Right renal cortex interstitium (tissue), 3 donors: ENCODE measurements at places on chromosomes 6 and 20.

- DNase-seq = no peak
These were observed at the start of the genes PGM3 and RWDD2A for GRCh38 chr6:83192871-83193746. Gene PGM3 (minus strand): TSS chr6:83193265. CDS start chr6:83191012, 2,253 bp downstream. Gene RWDD2A (plus strand): TSS chr6:83193357. CDS start chr6:83194452, 1,095 bp downstream.

GRCh38 chr6:3617192-3617631, 134.3 kb downstream of the PXDC1 start:
- DNase-seq = no peak

DNA sequence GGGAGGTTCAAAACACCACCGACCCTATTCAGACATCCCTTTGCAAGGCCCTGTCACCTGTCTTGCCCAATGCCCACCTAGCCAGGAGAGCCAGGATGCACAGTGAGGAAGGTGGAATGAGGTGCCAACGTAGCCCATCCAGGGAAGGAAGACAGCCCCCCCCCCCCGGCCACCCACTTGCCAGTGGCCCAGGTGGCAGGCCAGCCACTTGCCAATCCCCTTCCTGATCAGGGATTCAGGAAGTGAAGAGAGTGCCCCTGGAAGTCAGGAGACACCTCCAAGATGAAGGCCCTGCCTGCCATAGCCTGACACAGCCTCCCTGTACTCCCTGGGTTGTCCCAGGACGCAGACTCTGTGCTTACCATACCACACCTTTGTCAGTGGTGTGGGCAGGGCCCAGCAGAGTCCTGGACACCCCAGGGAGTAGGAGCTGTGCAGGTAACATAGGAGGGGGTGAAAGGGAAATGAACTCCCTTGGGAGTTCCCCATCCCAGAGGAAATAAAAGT, 54.7 kb downstream of the MRPL14 start:
- no peak for DNase-seq

GRCh38 chr6:168520233-168520632, 79.2 kb downstream of the SMOC2 start:
- DNase-seq = no peak

DNA sequence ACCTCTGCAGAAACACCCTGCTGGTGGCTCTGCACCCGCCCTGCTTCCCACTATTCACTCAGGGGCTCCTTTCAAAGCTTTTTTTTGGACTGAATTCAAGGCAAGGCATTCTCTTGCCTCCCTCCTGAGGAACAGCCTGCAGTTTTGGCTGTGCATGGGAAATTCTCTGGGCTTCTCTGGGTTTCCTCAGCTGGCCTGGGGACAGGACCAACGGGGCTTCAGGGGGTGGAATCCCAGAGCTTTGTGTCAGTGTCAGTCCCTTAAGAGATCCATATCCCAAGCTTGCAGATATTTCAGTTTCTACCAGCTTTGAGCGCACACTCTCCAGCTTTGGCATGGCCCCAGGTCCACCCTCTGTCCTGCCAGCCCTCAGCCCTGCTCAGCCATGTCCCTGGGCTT, 2.0 kb downstream of the SCRT2 start:
- no peak for DNase-seq

DNA sequence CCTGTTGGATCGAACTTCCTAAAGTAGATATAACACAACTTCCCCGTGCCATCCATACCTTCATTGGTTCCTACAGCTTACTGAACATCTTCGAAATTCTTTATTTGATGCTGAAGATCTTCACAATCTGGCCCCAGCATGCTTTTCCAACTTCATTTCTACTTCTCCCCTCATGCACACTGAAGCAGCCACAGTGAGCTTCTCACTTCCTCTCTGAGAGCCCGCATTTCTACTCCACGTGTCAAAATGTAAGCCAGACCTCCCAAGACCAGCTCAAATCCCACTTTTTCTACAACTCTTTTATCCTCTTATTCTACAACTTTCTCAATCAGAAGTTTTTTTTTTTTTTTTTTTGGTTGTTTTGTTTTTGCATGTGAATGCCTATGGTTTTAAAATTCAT, 254.7 kb downstream of the GMPR start:
- no peak for DNase-seq

GRCh38 chr6:159430323-159430722, 261.1 kb downstream of the FNDC1 start:
- DNase-seq = no peak

DNA sequence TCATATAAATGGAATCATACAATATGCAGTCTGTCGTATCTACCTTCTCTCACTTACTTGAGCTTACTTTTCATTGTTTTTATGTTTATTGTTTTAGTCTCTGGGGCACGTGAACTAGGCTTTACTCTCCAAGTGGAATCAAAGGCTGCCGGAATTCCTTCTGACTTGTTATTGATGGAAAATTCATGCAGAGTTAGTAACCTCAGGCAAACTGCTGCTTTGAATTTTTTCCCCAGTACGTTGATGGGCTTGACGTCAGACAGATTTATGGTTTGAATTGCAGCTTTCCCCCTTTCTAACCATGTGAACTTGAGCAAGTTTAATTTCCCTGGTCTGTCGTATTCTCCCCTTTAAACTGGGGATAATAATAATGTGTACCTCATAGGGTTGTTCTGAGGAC, 68.6 kb downstream of the ZDHHC14 start:
- DNase-seq = no peak

DNA sequence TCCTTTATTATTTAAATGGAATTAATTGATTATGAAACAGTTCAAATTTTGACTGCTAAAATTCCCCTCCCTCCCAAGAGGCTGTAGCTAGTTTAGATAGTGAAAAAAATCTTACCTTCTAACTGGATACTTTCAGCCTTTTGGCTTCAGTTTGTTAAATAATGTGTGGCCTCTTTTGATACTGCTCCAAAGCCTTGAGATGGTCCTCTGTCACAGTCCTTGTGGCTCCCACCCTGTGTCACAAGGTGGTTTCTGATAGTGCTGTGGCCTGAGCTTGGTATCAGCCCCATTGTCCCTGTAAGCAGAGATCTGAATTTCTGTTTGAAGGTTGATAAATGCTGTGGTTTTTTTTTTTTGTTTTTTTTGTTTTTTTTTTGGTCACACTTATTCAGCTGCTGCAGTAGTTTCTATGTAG, 20.8 kb downstream of the PANK2 start:
- DNase-seq = no peak

GRCh38 chr6:123398072-123398471, 238.7 kb downstream of the TRDN start:
- DNase-seq = no peak

DNA sequence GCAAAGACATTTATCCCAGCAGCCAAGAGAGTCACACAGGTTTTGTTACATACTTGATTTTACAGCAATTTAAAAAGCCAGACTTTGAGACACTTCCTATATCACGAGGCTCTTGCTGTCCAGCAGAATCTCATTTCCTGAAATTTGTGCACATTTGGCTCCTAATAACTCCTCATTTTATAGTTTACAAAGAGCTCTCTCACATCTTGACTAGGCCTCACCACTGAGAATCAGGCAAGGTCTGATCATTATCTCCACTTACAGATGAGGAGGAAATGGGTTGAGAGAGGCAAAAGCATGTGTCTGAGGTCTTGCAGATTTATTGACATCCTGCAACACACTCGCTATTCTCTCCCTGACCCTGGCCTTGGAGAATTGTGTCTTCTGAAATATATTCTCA, 426.8 kb downstream of the MAFB start:
- no peak for DNase-seq

DNA sequence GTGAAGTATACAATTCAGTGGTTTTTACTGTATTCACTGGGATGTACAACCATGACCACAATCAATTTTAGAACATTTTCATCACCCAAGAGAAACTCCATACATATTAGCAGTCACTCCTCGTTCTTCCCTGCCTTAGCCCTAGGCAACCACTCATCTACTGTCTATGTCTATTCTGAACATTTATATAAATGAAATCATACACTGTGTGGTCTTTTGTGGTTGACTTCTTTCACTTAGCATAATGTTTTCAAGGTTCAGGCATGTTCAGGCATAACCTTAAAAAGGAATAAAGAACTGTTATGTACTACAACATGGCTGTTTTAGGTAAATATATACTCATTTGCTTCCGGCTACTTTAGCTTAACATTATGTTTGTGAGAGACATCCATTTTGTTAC, 37.3 kb downstream of the BLTP3A start:
- no peak for DNase-seq

- no peak for DNase-seq
These were observed 249.4 kb downstream of the ATXN1 start for GRCh38 chr6:16511723-16512489.

DNA sequence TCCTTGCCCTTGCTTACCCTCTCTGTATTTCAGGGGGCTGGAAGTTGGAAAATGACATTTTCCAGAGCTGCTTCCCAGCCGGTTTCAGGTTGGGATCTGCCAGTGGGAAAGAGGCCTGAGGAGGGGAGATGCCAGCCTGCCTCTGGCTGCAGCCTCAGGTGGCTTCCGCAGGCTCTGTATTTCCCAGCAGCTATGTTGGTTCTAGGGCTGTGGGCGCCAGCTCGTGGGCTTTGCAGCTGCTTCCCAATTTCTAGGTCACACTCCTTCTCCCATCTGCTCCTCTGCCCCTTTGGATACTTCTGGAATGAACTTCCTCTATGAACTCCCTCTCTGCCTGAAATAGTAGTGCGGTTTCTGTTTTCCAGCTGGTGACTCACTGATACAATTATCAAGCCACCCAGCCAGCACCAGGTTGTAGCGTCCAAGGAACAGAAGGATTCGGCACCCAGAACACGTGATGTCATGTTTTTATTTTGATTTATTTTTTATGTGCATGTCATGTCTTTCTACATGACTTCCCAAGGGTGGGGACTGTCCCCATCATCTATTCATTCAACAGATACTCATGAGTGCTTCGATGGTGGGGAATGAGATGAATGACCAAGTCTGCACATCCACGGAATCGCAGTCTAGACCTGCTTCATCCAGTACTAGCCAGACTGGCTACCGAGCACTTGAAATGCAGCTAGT, 38.0 kb downstream of the TGM2 start:
- DNase-seq = no peak

- no peak for DNase-seq
These were observed 1.2 kb upstream of the RIPOR3 start for GRCh38 chr20:50692552-50692933.

DNA sequence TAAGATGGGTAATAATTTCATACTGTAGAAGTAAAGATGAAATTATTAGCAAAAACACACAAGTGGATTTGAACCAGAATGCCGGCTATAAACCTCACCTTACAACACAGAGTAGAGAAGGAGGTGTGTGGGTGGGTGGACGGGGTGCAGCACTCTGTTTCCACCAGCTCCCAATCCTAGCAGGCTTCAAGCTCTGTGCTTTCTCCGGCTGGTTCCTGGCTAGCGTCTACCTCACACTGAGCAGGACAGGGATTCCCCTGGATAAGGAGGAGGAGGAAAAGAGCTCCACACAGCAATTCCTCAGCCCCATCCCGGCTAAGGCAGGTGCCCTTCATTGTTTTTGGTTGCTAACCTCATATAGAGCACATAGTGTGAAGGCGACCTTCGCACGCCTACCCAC, 453.3 kb downstream of the C6orf118 start:
- DNase-seq = no peak

- no peak for DNase-seq
These were observed 340.4 kb downstream of the SYNE1 start for GRCh38 chr6:152296648-152297376.

- no peak for DNase-seq
These were observed 121.2 kb downstream of the PXDC1 start for GRCh38 chr6:3630258-3630835.

DNA sequence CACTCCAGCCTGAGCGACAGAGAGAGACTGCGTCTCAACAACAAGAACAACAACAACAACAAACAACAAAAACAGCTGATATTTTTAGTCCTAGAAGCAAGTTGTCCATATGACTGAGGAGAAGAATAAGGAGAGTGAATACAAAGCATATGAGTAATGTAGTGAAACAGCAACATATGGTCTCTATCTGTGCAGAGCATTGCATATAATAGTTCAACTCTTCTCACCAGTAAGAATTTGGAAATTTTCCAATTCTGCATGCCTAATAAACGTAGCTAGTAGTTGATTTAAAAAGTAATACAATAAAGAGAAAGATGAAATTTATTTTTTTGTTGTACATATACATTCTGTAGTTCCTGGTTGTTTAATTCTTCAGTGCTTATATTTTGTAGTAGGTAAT, 129.7 kb upstream of the FAM83B start:
- DNase-seq = no peak

GRCh38 chr6:107731422-107732319, 92.4 kb downstream of the SCML4 start:
- no peak for DNase-seq

DNA sequence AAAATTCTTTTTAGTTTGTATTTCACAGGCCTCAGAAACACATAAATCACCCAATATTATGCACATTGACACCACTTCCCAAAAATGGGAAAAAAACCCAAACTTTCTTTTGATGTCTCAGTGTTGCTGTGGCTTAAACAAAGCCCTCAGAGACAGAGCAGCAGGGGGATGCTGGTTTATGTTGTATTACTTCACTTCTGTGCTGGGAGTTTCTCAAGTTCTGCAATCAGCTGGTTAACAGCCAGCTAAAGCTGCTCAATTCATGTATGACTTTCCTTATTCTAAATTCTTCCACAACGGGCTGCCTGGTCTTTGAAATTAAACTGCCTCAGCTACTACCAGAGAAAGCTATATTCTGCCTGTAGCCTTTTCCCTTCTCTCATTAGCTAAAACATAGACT, 5.6 kb downstream of the FILIP1 start:
- no peak for DNase-seq
